ENCODE measurements at places on chromosomes 16 and 17.

GRCh38 chr17:64117981-64118979 lies 11.7 kb downstream of the ERN1 start:
- DNase-seq: no peak

DNA sequence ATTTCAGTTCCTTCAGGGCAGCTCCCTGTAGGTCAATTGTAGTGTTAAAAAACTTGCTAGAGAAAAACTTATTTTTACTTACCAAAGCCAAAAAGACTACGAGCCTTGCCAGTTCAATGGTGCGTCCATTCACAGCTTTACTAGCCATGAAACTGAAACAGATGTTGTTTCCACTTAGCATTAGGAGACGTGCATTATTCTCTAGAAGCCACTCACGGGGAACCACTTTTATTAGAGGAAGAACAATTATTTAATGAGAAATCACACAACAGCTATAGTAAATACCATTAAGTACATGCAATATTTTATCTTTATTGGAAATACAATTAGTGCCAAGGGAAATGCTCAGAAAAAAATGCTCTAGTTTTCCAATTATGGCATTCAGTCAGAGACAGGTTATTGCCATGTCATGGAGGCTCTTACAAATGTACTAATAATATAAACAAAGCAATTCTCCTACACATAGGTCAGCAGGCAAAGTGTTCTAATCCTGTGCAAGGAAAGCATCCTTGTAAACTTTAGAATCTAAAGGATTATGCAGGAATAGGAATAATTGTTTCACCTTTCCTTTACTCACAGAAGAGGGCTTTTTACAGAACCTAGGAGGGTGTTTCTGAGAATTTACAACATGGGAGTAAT lies 17.4 kb downstream of the LASP1NB start:
- DNase-seq: no peak

- peak; percentile 85 for DNase-seq
Measured at GRCh38 chr17:47698749-47699535, 5.0 kb downstream of the TBKBP1 start.

- no peak for DNase-seq
Measured at GRCh38 chr17:55436224-55437158, 14.9 kb upstream of the MMD start.

DNA sequence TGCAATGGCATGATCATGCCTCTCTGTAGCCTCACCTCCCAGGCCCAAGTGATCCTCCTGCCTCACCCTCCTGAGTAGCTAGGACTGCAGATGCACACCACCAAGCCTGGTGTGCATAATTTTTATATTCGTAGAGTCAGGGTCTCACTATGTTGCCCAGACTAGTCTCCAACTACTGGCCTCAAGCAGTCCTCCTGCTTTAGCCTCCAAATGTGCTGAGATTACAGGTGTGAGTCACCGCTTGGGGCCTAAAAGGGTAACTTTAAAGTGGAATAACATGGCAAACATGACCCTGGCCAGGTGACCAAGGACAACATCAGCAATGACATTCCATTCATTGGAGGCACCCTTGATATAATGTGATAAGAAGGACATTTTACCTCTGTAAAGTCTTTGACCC lies 26.1 kb downstream of the HSBP1 start:
- no peak for DNase-seq

- no peak for DNase-seq
Measured at GRCh38 chr17:64632606-64633005, 29.5 kb downstream of the SMURF2 start.

GRCh38 chr16:4796982-4797804 lies 2.0 kb downstream of the SMIM22 start:
- DNase-seq: no peak

- peak; percentile 79 for DNase-seq
Measured at GRCh38 chr17:55420067-55420775, 1.4 kb downstream of the MMD start.

- no peak for DNase-seq
Measured at GRCh38 chr16:50389900-50390299, 21.1 kb upstream of the BRD7 start.

GRCh38 chr17:66893382-66893781 lies 58.5 kb downstream of the CACNG5 start:
- no peak for DNase-seq

GRCh38 chr17:33291248-33292200 lies 1.6 kb downstream of the ASIC2 start:
- DNase-seq: no peak

DNA sequence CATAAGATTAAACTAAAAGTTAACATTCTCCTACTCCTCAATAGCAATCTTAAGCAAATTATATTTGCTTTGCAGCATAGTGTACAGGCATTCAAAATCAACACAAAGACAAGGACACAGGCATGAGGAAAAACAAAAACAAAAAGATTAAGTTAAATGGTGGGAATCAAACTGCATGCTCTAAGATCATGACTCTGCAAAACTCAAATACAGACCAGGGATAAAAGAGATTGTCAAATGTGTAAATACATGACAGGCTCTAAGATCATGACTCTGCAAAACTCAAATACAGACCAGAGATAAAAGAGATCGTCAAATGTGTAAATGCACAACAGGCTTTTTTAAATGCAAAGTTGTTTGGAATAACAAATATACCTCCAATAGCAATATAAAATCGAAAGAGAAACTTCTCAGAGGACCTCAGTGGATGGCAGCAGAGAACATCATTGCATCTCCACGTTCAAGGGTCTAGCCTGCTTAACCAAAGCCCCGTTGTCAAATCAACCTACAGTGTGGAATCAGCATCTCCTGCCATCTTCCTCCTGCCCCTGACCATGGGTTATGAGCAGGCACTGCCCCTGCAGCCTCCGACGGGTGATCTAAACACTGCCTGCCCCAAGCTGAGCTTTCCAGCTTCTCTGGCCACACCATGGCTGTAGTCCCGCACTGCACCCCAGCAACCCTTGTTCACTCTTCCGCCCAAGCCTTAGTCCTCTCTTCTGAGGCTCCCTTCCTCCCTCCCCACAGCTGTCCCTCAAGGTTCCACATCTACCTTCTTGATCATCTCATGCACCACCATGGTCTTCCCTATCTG lies 446.1 kb downstream of the SOX9 start:
- no peak for DNase-seq

DNA sequence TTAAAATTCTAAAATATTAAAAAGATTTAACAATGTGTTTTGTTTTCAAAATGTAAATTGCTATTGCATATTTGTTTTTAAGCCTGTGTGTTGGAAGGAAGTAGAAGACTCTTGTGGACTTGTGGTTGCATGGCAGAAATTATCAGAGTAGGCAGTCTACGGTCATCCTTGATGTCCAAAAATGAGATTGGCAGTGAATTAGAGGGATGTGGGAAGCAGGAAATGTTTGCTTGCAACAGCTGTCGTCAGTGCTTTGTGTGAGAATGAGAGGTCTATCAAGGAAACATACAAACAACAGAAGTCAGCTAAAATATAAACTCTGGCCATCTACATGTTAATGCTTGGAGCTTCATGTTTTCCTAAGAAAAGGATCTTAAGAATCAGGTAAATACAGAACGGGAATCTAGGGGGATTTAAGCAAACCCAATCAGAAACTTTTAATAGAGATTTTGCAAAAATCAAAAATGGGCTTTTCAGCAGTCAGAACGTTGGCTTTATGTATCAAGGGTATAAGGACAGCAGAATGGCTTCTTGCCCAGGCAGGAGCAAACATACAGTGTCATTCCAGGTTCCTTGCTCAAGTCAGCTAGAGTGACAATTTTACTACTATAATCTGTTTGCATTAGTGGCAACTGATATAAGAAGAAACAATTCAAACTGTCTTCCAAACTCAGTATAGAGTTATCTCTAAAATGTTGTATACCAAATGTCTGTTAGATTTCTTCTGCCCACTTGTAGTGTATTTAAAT lies 196.7 kb downstream of the CYB561 start:
- DNase-seq: no peak

GRCh38 chr17:80482555-80483308 lies 6.3 kb upstream of the NPTX1 start:
- no peak for DNase-seq

GRCh38 chr16:10561425-10561824 lies 19.0 kb downstream of the EMP2 start:
- DNase-seq: no peak

- DNase-seq: no peak
Measured at GRCh38 chr16:47872225-47872624, 283.6 kb downstream of the ABCC12 start.

DNA sequence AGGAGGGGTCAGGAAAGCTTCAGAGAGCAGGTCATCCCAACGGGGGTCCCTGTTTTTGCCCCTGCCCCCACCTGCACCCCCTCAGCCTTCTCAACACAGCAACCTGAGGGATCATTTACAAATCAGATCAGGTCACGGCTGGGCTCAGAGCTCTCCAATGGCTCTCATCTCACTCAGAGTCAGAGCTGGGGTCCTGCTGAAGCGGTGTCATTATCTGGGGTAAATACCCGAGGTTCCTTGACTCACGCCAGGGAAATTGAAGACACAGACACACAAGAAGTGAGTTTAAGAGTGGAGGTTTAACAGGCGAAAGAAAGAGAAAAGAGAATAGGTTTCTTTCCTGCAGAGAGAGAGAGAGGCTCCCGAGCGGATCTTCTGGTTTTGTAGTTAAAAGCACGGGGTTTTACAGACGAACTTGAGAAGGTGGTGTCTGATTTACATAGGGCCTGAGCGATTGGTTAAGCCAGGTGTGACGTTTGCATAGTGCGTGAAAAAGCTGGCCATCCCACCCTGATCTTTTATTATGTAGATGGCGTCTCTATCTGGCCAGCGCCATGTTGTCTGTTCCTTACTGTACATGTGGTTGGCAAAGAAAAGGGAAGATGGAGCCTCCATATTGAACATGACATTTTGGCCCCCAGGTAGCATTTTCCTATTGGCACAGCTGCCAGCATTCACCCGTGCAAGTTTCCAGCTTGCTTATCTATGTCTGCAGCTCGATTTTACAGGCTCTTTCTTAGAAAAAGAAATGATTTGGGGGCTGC lies 51.4 kb downstream of the WSB1 start:
- DNase-seq: no peak

DNA sequence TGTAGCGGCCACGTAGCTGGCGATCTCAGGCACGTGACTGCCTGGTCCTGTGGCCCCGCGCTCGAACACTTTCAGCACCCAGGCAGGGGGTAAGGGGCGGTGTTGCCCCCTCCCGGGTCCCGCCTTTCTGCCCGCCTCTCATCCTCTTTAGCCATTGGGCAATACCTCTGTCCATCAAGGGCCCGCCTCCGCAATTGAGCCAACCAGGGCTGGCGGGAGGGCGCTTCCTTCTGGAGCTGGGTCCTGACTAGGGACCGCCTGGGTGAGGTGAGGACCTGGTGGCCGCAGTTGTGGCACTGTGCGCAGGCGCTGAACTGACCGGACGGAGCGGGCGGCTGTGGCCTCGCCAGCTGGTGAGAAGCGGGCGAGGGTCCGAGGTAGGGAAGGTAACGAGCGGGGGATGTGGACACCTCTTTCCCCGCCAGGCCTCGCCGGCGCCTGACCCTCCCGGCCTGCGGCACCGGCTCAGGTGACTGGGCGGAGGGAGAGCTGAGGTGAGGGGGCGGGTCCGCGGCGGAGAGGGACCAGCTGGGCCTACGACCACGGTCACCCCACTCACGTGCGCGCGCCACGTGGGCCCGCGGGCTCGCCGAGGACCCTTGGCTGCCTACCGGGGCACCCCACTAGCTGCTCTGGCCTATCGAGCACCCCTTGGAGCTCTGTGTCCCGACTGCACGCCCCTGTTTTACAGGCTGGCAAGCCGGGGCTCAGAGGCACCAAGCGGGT lies at the start of gene PDP2:
TSS of gene PDP2 (plus strand) at position 228 of the 726 bp plus-strand sequence. CDS start 3,770 bp downstream, outside the sequence.
- DNase-seq: peak; percentile 94

- DNase-seq: no peak
Measured at GRCh38 chr17:68320943-68321555, 29.8 kb downstream of the ARSG start.

- DNase-seq: no peak
Measured at GRCh38 chr17:2338315-2338657, 985 bp downstream of the SGSM2 start.

- no peak for DNase-seq
Measured at GRCh38 chr16:9837481-9837880, 344.7 kb downstream of the GRIN2A start.

- peak; percentile 30 for DNase-seq
Measured at GRCh38 chr16:88430524-88431446, 22.3 kb upstream of the ZFPM1 start.

DNA sequence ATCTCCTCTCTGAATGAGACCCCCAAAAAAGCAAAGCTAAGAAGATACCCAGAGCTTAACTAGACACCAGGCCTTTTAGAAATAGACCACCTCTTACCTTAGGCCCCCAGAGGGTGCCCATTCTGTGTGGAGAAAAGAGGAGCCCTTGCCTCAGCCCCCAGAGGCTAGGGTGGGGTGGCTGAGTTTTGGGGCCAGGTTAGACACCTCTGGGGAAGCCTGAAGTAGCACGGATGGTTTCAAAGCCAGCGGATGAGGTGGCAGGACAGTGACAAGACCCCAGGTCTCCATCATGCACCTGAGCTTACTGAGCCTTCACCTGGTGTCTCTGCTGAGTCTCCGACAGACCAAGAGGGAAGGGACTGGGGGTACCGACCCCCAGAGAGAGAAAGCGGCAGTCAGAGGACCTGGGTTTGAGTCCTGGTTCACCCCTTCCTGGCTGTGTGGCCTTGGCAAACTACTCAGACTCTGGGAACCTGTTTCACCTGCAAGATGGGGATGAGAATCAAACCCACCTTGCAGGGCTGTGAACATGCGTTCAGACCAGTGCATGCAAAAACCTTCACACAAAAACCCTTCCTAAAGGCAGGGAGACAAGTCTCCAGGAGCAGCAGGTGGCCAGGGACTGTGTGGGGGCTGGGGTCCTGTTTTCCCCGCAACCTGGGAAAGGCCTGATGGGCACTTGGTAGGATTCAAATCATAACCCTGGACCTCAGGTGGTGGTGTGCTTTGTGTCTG lies 7.7 kb downstream of the SCGB1C2 start:
- no peak for DNase-seq

GRCh38 chr16:47753659-47754058 lies 292.5 kb downstream of the PHKB start:
- no peak for DNase-seq

- no peak for DNase-seq
Measured at GRCh38 chr17:42230225-42230624, 35.9 kb upstream of the GHDC start.

DNA sequence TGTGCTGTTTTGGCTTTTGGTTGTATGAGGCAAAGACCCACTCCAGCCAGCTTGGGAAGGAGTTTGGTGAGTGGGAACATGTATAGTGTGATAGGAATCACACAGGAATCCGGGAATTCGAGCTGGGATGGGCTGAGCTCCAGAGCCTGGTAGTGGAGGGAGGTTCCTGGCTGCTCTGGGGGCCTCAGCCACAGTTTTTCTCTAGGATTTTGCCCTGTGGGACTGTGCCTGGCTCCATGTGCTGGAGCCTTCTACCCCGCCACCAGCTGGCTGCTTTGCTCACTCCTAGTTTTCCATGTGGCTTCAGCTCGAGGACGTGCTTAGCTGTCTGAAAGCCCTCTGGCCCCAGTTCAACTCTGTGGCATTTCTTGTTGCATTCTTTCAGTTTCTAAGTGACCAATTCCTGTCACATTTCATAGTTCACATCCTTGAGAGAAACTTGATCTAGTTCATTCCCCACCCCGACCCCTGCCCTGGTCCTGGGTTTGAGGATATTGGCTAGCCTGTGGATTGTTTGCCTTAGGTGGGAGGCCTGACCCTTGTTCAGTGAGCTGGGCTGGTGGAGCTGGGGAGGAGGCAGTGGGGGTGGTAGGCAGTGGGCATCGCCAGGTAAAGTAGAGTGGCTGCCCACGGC lies 5.0 kb downstream of the SEC14L1 start:
- no peak for DNase-seq

- no peak for DNase-seq
Measured at GRCh38 chr17:45791935-45792334, 7.8 kb downstream of the CRHR1 start.

Measured in CD4-positive, alpha-beta T cell treated with Interleukin-2 at 100 ng/mL for 4 hours (primary cell).